ENCODE measurements at places on chromosomes 7 and 10. TPM values are rescaled to one million over a fixed set of nuclear protein-coding genes. Genes with fewer than 3 reads are reported as not detected.

DNA sequence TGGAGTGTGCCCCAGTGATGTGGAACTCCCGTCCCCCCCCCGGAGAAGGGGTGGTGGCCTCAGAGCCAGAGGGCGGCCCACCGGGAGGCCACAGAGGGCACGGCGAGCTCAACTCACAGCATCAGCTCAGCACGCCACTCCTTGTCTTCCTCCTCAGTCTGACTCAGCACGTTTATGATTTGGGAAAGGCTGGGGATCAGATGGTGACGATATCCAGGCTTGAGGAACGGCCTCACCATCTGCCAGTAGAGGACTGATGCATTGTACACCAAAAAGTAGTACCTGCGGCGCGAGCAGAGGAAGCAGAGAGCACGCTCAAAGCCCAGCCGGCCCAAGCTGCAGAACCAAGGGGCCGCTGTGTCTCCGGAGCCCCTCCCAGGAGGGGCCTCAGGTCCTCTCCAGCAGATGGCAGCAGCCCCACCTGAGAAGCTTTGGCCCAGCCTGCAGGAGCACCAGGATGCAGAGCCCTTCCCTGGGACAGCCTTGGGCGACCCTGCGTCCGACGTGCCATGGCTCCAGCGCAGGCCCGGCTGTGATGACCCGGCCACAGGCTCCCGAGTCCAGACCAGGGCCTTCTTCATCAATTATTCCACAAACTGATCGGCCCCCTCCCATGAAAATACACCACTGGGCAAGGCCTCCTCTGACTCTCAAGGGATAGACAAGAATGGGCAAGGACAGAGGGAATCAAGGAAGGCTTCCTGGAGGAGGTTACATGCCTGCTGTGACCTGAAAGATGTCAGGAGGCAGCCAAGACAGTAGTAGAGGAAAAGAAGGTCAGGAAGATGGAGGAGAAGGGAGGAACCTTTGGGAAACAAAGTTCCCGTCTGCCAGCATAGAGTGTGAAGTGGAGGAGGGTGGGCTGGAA lies 3.7 kb downstream of the CFAP46 start:
- peak overlapping the region; percentile 69 for H3K27ac ChIP-seq

The ARHGEF5 gene
- 0.93 TPM for total RNA-seq

The ARHGAP22 gene
- 10.0 TPM for total RNA-seq

GRCh38 chr7:148883266-148884048 lies 634 bp downstream of the EZH2 start:
- peak overlapping the region; percentile 95 for H3K27ac ChIP-seq
- peak overlapping the region; percentile 97 for H3K4me3 ChIP-seq
- no peaks in the 10 kb centered on the region for H3K36me3 ChIP-seq
- peak; percentile 64 for DNase-seq

DNA sequence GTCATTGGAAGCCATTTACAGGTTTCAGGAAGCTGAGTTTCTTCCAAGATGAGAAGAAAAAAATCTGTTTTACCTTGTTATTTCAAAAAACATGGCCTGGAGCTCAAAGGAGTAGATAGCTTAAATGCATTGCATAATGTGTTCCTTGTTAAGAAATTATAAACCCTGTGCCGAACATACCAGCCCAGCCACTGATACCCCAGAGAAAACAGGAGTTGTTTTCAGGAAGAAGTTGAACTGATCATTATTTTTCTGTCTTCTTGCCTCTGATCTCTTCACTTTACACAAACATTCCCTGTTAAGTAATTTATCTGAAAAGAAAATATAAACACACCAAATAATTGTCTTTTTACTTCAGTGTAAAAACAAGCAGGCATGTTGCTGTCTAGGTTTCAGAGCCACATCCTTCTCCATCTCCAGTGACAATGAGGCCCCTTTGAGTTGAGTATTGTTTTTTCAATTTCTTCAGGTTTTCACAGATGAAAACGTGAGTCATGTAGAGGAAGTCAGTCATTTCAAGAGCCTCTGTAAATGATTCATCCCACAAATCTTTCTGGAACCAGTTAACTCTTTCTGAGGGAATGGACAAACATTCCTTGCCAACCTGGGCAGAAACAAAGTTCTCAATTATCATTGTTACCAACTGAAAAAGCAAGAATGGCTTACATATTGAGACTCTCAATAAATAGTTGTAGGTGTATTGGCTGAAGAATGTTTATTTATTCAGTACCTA lies 244.2 kb downstream of the IPMK start:
- no peak for DNase-seq
- H3K4me1 ChIP-seq: no peaks in the 10 kb centered on the region
- H3K4me3 ChIP-seq: no peak overlapping the region
- peaks cover 6% of the 10 kb centered on the region for H3K36me3 ChIP-seq
- no peaks in the 10 kb centered on the region for H3K27me3 ChIP-seq
- no peak overlapping the region for H3K27ac ChIP-seq

- H3K4me1 ChIP-seq: peaks cover 7% of the 10 kb centered on the region
- no peak overlapping the region for H3K4me3 ChIP-seq
- no peaks in the 10 kb centered on the region for H3K36me3 ChIP-seq
- H3K27me3 ChIP-seq: no peaks in the 10 kb centered on the region
- H3K27ac ChIP-seq: peak overlapping the region; percentile 31
Measured at GRCh38 chr10:9824631-9825071, 1193.0 kb upstream of the CELF2 start.

- no peaks in the 10 kb centered on the region for H3K4me1 ChIP-seq
- no peak for DNase-seq
- H3K4me3 ChIP-seq: no peak overlapping the region
Measured at GRCh38 chr7:15801551-15801950, 115.1 kb upstream of the MEOX2 start.

GRCh38 chr10:72425133-72425532 lies 70.4 kb upstream of the DNAJB12 start:
- DNase-seq: no peak
- no peak overlapping the region for H3K4me3 ChIP-seq
- peak overlapping the region; percentile 22 for H3K27ac ChIP-seq

DNA sequence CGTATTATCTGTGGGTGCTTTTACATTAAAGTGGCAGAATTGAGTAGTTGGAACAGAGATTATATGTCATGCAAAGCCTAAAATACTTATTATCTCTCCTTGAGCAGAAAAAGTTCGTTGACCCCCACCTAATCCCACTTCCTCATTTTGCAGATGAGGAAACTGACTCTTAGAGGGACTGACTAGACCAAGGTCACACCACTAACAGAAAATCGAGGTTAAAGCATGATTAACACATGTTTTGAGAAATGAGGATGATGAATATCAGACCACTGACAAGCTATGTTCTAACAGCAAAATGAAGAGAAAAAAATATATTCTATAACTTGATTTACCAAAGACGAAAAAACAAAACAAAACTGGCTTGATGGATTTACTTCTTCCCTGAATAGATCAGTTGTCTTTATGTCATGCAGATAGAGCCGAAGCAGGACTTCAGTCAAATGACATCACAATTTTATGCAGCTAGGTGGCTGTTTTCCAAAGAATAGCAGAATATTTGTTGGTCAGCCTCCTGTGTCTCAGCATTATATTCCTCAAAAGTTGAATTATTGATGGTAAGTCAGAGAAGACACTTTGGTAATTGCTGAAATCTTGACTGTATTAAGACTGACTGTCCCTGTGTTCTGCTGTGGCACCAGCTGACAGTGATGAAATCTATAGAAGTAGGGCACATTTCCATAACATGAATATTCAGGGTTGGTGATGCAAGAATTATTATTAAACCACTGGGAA lies 24.2 kb upstream of the SMIM30 start:
- H3K4me1 ChIP-seq: no peaks in the 10 kb centered on the region
- no peak for DNase-seq
- H3K27me3 ChIP-seq: no peaks in the 10 kb centered on the region
- no peaks in the 10 kb centered on the region for H3K36me3 ChIP-seq
- H3K4me3 ChIP-seq: no peak overlapping the region

DNA sequence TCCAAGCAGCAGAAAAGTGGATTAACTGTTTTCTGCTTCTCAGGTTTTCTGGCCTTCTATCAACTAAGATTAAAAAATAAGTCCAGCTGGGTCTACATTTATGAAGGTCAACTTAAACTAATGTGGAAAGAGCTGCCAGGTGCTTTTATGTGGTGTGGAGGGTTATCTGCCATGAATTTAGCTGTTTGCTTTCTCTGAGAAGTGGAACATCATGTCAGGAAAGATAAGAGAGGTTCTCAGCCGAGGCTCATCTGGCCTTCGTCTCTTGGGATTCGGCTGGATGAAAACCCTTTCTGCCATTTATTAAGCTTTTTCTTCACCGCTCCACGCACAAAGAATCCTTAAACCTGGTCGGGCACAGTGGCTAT lies 5.5 kb downstream of the PTPRN2 start:
- H3K27ac ChIP-seq: peak overlapping the region; percentile 15
- peak overlapping the region; percentile 55 for H3K4me3 ChIP-seq
- no peak for DNase-seq
- H3K4me1 ChIP-seq: peaks cover 15% of the 10 kb centered on the region
- peaks cover 19% of the 10 kb centered on the region for H3K27me3 ChIP-seq

DNA sequence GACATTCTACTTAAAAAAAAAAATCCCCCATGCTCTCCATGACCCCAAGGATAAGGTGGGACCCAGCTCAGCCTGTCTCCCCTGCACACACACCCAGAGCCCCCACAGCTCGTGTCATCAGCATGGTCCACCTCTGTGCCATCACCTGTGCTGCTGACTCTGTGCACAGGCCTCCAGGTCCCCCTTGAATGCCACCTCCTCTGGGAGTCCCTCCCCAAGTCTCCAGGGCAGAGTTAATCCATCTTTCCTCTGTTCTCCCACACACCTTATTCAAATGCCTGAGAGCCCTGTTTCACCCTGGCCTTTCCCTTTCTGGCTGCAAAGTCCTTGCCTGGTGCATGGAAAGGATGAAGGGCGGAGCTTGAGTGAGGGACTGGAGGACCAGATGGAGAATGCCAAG lies 194.1 kb upstream of the LYZL2 start:
- H3K27me3 ChIP-seq: peaks cover 2% of the 10 kb centered on the region
- H3K4me1 ChIP-seq: peaks cover 4% of the 10 kb centered on the region
- no peak overlapping the region for H3K4me3 ChIP-seq
- H3K36me3 ChIP-seq: no peaks in the 10 kb centered on the region

DNA sequence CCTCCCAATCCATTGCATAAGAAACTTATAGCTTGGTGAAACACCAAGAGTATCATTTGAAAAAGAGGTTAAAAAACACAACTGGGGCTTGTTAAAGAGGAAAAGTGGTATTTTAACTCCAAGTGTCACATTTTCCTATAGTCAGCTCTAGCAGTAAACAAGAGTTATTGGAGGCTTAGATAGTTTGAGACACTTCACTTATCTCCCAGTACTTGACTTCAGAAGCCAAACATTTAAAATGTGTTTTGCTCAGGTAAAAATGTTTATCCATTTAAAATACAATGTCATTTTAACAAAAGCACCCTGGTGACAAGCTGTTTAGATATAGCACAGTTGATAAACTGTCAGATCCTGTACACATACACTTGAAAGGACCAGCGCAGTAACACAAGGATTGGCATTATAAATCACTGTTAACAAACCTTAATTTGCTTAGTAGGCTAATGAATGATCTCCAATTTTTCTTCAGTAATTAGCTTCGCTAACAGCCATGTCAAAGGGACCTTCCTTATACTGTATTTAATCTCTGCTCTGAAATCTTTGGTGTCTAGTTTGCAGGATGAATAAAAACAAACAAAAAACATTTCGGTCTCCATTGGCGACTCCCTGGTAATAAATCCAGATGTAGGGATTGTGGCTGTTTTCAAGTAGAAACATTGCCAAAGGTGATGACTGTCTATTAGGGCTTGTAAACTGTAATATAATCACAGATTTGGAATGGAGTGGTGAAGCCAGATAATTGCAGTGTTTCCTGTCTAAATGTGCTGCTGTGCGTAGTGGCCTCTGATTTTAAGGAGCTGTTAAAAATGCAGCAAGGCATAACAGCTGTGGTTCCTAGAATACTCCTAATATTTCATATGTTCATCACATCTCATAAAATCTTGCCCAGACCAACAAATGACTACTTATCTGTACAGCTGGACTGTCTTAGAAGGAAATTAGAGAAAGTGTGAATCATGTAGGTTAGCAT lies 545.1 kb downstream of the AUTS2 start:
- no peak overlapping the region for H3K4me3 ChIP-seq
- H3K36me3 ChIP-seq: no peaks in the 10 kb centered on the region
- H3K27me3 ChIP-seq: no peaks in the 10 kb centered on the region
- DNase-seq: no peak
- H3K4me1 ChIP-seq: peaks cover 6% of the 10 kb centered on the region

The SSC4D gene
- total RNA-seq: 6.1 TPM

- H3K36me3 ChIP-seq: peaks cover 9% of the 10 kb centered on the region
- DNase-seq: no peak
- H3K4me1 ChIP-seq: peaks cover 18% of the 10 kb centered on the region
- peak overlapping the region; percentile 64 for H3K27ac ChIP-seq
Measured at GRCh38 chr7:155227788-155228458, 69.8 kb upstream of the INSIG1 start.

DNA sequence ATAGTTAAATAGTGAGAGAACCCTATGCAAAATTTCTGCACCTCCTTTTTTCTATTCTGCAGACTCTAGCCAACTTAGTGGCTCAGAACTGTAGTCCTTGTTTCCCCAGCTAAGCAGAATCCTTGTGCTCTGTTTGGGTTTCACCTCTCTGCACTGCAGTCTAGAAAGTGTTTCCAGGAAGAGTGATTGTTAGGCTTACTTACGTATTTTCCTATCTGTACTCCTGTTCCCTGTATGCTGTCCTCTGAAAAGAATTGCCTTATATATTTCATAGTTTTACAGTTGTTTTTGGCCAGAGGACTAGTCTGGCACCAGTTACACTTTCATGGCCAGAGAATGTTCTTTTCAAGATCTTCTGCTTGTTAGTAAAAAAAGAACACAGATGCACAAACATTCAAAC lies 154.6 kb upstream of the POT1 start:
- H3K27me3 ChIP-seq: no peaks in the 10 kb centered on the region
- H3K4me3 ChIP-seq: no peak overlapping the region
- no peaks in the 10 kb centered on the region for H3K36me3 ChIP-seq
- peaks cover 2% of the 10 kb centered on the region for H3K4me1 ChIP-seq
- H3K27ac ChIP-seq: no peak overlapping the region
- no peak for DNase-seq

GRCh38 chr10:14396411-14397048 lies 65.8 kb upstream of the FRMD4A start:
- H3K27me3 ChIP-seq: no peaks in the 10 kb centered on the region
- H3K27ac ChIP-seq: no peak overlapping the region
- DNase-seq: no peak
- no peaks in the 10 kb centered on the region for H3K4me1 ChIP-seq
- H3K4me3 ChIP-seq: no peak overlapping the region
- peaks cover 4% of the 10 kb centered on the region for H3K36me3 ChIP-seq
